Activated T-helper 2 cell treated with anti-CD3 and anti-CD28 coated beads, Interferon-gamma antibody, Interleukin-2, Interleukin-4, amounts not matched to agents 10 μg/mL and 5 μg/mL and 100 μg/mL, durations not matched to agents 14 hours and 24 hours and 36 hours (primary cell): ENCODE measurements at places on chromosomes 5 and 9. TPM values are rescaled to one million over a fixed set of nuclear protein-coding genes. Genes with fewer than 3 reads are reported as not detected.

- peak overlapping the region; percentile 35 for H3K27ac ChIP-seq
- peaks cover 27% of the 10 kb centered on the region for H3K27me3 ChIP-seq
- no peaks in the 10 kb centered on the region for H3K36me3 ChIP-seq
- peaks cover 14% of the 10 kb centered on the region for H3K4me1 ChIP-seq
- H3K4me3 ChIP-seq: peak overlapping the region; percentile 77
These were observed 75.3 kb upstream of the TBCA start for GRCh38 chr5:77851176-77852067.

DNAH5 gene
- total RNA-seq: not detected in 2 replicates

GRCh38 chr9:88826771-88827181, 164.5 kb upstream of the S1PR3 start:
- no peak overlapping the region for H3K27ac ChIP-seq
- no peak for DNase-seq
- H3K36me3 ChIP-seq: no peaks in the 10 kb centered on the region

- peak overlapping the region; percentile 87 for H3K27ac ChIP-seq
- H3K27me3 ChIP-seq: no peaks in the 10 kb centered on the region
- H3K36me3 ChIP-seq: peaks cover 86% of the 10 kb centered on the region
- no peak for DNase-seq
- peaks cover 78% of the 10 kb centered on the region for H3K4me1 ChIP-seq
These were observed 809 bp downstream of the TNIP1 start for GRCh38 chr5:151079838-151080612.

GRCh38 chr9:36837431-36838405, 196.3 kb downstream of the PAX5 start:
- no peaks in the 10 kb centered on the region for H3K36me3 ChIP-seq
- no peak for DNase-seq
- H3K27ac ChIP-seq: no peak overlapping the region
- no peaks in the 10 kb centered on the region for H3K4me1 ChIP-seq
- H3K4me3 ChIP-seq: no peak overlapping the region
- H3K27me3 ChIP-seq: no peaks in the 10 kb centered on the region

- H3K4me1 ChIP-seq: no peaks in the 10 kb centered on the region
- H3K4me3 ChIP-seq: no peak overlapping the region
- no peaks in the 10 kb centered on the region for H3K27me3 ChIP-seq
- DNase-seq: no peak
- no peak overlapping the region for H3K27ac ChIP-seq
- H3K36me3 ChIP-seq: no peaks in the 10 kb centered on the region
These were observed 6.9 kb upstream of the COL5A1 start for GRCh38 chr9:134634667-134635230.

- H3K27me3 ChIP-seq: no peaks in the 10 kb centered on the region
These were observed 5.8 kb downstream of the TRAF1 start for GRCh38 chr9:120920806-120921178.

DNA sequence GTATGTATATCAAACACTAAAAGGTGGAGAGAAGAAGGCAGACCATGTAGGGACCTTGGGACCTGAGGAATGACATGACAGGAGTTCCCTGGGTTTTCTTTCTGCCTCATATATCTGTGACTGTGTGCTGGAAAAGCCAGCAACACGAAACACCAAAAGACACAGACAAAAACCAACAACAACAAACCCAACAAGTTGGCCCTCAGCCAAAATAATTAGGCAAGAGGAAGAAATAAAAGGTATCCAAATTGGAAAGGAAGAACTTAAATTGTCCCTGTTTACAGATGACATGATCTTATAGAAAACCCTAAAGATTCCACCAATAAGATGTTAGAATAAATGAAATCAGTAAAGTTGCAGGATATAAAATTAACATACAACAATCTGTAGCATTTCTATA, 21.7 kb downstream of the ABO start:
- no peaks in the 10 kb centered on the region for H3K36me3 ChIP-seq
- DNase-seq: no peak
- no peak overlapping the region for H3K4me3 ChIP-seq
- peaks cover 5% of the 10 kb centered on the region for H3K4me1 ChIP-seq
- H3K27me3 ChIP-seq: peaks cover 6% of the 10 kb centered on the region

GRCh38 chr5:157067005-157067404, 8.1 kb upstream of the HAVCR1 start:
- H3K27ac ChIP-seq: no peak overlapping the region
- no peak for DNase-seq
- peaks cover 9% of the 10 kb centered on the region for H3K4me1 ChIP-seq
- no peaks in the 10 kb centered on the region for H3K27me3 ChIP-seq
- H3K4me3 ChIP-seq: no peak overlapping the region

FRRS1L gene
- not detected in 2 replicates for total RNA-seq

SPACA9 gene
- total RNA-seq: 1.1 and 1.3 TPM in 2 replicates

- no peak overlapping the region for H3K4me3 ChIP-seq
- H3K4me1 ChIP-seq: peaks cover 15% of the 10 kb centered on the region
- no peaks in the 10 kb centered on the region for H3K36me3 ChIP-seq
- no peak overlapping the region for H3K27ac ChIP-seq
- DNase-seq: no peak
These were observed 37.6 kb downstream of the STC2 start for GRCh38 chr5:173290477-173291131.

- H3K4me1 ChIP-seq: no peaks in the 10 kb centered on the region
- DNase-seq: no peak
- H3K27ac ChIP-seq: no peak overlapping the region
- H3K4me3 ChIP-seq: no peak overlapping the region
- H3K27me3 ChIP-seq: no peaks in the 10 kb centered on the region
- no peaks in the 10 kb centered on the region for H3K36me3 ChIP-seq
These were observed 9.9 kb downstream of the TEK start for GRCh38 chr9:27118916-27119315.

CLIC3 gene
- not detected in 2 replicates for total RNA-seq

- no peak overlapping the region for H3K4me3 ChIP-seq
- peaks cover 17% of the 10 kb centered on the region for H3K27me3 ChIP-seq
- H3K36me3 ChIP-seq: no peaks in the 10 kb centered on the region
- no peak overlapping the region for H3K27ac ChIP-seq
- DNase-seq: no peak
These were observed 84.2 kb upstream of the PCSK1 start for GRCh38 chr5:96517295-96517694.

DNA sequence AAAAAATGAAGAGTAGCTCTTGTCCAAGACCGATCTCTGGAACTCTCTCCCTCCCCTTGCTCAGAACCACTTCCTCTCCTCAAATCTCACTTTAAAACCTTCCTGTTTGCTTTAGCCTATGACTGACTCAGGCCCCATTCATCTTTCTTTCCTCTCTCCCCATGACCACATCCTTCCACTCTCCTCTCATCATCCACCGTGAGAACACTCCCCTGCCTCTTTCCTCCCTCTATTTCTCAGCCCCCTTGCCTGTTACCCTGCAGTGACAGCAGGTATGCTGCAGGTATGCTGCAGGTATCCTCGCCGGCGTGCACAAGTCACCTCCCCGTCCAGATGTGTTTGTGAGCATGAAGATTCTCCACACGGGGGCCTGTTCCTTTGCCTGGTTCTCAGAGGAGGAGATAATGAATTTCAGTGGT, 505.3 kb downstream of the CCDC171 start:
- H3K27ac ChIP-seq: no peak overlapping the region
- H3K4me3 ChIP-seq: no peak overlapping the region
- H3K36me3 ChIP-seq: no peaks in the 10 kb centered on the region

DNA sequence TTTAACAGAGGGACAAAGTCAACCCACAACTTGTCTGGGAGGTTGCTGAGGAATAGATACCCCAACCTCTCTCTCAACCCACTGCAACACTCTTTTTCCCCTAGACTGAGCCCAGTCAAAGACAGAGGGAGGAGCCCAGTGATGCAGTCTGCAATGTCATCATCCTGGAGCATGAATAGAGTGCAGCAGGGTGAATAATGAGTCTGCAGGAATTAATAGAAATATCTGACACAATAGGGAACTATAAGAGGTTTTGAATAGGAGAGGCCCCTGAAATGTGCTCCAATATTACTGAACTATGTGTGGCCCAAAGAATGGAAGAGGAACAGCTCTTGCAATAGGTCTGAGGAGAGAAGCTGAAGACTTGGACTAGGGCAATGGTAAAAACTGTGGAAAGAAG, 59.1 kb downstream of the PDCD1LG2 start:
- H3K27me3 ChIP-seq: no peaks in the 10 kb centered on the region
- H3K27ac ChIP-seq: no peak overlapping the region
- no peak overlapping the region for H3K4me3 ChIP-seq
- H3K36me3 ChIP-seq: peaks cover 14% of the 10 kb centered on the region
